ENCODE measurements at places on chromosomes 2 and 18. TPM values are rescaled to one million over a fixed set of nuclear protein-coding genes. Genes with fewer than 3 reads are reported as not detected.

DNA sequence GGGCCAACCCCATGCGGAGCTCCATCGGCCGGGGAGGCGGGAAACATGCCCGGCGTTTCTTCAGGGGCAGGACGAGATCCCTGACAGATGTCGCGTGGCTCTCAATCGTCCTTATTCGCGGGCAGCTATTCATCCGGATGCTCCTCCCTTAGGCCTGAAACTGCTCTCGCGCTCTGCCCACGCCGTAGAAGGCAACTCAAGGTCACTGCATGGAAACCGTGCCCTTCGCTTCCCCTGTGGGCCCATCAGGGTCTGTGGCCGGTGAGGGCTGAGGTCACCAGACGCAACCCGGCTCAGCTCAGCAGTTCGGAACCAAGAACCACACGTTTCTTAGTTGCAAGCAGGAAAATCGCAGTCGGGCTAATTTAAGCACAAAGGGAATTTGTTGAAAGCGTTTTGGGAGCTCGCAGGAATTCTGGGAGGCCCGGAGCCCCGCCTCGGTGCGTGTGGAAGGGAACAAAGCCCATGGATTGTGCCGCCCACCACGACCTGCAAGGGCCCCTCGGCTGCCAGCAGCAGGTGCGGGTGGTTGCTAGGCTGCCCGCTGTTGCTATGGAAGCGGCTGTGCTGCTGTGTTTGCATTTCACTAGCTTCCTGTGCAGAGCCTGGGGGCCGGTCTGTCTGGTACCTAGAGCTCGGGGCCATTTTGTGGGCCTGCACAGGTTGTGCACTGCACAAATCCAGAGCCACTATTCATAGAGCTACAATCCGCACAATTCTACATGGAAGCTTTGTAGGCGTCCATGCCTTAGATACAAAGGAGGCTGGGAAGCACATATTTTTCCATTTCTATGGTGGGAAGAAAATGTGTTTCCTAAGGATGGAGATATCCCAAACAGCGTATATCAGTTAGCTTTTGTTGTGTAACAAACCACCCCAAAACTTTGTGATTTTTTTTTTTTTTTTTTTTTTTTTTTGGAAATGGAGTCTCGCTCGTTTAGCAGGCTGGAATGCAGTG, 6.0 kb upstream of the ALLC start:
- peak; percentile 74 for DNase-seq

GRCh38 chr2:127108090-127108523, 1.2 kb upstream of the BIN1 start:
- no peak for DNase-seq

DNA sequence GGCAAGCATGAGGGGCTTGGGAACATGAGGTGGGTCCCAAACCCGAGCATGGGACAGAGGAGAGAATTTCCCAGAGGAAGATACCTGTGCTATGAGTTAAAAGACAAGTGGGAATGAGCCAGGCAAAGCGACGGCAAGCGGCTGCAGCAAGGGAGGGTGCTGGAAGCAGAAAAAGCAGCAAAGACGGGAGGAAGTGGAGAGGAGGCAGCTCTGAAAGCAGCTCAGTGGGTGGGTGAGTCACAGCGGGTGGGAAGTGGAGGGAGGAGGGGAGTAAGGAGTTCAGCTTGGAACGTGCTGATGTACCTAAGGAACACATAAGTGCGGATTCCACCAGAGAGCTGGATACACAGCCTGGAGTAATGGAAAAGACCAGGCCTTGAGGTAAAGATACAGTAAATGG, 41.4 kb downstream of the THUMPD2 start:
- no peak for DNase-seq

DNA sequence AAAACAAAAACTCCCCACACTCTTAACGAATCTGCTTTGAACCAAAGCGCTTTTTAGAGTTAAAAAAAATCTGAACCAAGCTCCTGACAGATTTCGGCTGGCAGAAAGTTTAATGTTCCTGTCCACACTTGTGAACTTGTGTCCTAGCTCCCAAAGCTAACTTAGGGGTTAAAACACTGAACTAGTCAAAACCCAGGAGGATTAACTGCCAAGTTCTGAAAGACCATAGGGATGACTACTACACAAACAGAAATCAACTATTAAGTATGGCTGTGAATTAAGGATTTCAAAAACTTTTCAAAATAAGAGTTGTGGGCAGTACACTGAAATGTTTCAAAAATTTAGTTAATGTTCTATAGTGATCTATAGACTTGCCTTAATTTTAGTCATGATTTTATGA, 26.2 kb upstream of the CDKL4 start:
- no peak for DNase-seq

DNA sequence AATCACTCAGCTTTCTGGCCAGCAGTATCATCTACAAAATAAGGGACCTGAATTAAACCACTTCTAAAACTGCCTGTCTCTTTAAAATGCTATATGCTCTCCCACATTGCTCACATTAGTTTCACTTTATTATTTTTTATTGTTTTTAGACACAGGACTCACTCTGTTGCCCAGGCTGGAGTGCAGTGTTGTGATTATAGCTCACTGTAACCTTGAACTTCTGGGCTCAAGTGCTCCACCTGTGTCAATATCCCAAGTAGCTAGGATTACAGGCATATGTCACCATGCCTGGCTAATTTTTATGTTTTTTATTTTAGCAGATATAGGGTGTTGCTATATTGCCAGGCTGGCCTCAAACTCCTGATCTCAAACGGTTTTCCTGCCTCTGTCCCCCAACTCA, 591.3 kb upstream of the ZNF804A start:
- no peak for DNase-seq

GRCh38 chr2:48424356-48424755, 105.6 kb upstream of the STON1 start:
- no peak for DNase-seq

GRCh38 chr18:76351961-76352581, 143.0 kb downstream of the ZNF516 start:
- DNase-seq = peak; percentile 6

DNA sequence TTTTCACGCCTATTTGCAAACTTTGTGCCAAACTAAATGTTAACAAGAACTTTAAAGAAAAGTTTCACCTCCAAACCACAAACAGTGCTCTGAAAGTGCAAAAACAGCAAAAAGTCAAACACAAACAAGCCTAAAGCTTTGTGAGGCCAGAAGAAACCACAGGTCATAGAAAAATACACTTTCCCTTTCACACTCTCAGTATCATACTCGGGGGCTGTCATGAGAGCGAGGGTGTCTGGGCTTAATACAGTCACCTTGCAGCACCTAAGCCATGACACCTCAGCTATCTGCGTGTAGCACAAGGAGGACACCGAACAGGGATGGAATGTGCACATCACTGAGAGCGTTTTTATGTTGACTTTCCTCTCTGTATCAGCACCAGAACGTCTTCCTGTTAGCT, 26.6 kb upstream of the SEH1L start:
- DNase-seq = no peak

DNA sequence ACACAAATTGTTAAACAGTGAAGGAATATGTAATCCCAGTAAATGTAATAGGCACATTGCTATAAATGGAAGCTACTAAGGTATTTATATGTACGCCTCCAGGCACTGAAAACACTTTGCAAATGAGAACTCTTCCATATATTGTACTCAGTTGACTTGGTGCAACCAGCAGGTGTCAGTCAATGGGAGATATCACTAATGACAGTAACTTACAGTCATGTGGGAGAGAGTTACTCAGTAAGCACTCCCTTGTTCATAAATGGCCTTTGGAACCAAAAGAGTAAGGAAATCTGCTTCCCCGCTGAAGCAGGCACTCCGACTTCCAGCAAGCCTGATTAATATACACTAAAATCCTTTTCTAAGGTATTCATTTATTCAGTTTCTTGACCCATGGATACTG, 5.9 kb downstream of the MDH1 start:
- peak; percentile 9 for DNase-seq

DNA sequence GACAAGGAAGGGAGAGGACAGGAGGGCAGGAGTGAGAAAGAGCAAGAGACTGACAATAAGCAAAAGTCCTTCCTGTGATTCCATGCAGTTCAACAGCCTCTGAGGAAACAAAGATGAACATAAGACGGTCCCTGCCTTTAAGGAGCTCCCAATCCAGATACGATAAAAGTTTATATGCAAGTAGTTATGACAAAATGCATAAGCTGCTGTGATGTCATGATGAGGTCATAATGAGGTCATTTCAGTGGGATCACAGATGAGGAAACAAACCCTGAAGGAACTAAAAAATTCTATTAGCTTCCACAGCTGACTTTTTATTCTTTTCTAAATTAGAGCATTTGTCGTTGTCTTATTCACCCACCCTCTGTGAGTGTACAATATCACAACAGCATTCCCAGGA, 458.5 kb upstream of the ACVR2A start:
- DNase-seq = no peak

- no peak for DNase-seq
Observed at GRCh38 chr18:8803957-8804356, 98.6 kb downstream of the MTCL1 start.

DNA sequence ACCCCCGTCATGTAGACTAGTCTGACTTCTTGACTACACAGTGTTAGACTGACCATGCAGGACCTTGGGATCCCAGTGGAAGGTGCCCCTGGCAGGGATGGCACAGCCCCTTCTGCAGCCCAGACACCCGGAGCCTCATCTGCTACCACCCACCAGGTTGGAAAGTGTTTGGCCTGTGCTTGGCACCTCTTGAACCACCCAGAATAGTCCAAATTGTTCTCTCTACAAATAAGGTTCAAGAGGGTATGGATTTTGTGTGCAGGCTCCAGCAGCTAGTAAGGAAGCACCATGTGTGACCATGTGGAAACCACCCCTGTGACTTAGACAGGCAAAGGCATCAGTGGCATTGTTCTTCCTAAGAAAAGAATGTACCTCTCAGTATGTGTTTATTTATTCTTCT, 18.4 kb downstream of the L3MBTL4 start:
- DNase-seq = no peak

Gene G6PC2
- total RNA-seq = not detected

- DNase-seq = no peak
Observed at GRCh38 chr18:5466256-5466655, 77.5 kb downstream of the EPB41L3 start.

DNA sequence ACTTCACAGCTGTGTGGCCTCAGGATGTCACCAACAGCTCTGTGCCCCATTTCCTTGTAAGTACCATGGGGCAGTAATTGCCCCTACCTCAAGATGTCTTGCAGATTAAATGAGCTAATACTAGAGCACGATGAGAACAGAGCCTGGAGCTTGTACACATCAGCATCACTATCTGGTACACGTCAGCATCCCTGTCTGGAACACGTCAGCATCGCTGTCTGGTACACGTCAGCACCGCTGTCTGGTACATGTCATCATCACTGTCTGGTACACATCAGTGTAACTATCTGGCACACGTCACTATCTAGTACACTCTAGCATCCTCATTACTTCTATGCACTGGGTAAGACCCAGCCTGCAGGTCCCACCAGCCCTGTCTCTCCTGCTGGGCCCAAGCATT, 37.2 kb downstream of the AQP12A start:
- no peak for DNase-seq

Gene EFHD1
- total RNA-seq = not detected

- no peak for DNase-seq
Observed at GRCh38 chr2:31973665-31974064, 37.1 kb downstream of the MEMO1 start.

Gene RUFY4
- total RNA-seq = not detected

- DNase-seq = no peak
Observed at GRCh38 chr18:74849301-74849700, 251.6 kb downstream of the ZNF407 start.

DNA sequence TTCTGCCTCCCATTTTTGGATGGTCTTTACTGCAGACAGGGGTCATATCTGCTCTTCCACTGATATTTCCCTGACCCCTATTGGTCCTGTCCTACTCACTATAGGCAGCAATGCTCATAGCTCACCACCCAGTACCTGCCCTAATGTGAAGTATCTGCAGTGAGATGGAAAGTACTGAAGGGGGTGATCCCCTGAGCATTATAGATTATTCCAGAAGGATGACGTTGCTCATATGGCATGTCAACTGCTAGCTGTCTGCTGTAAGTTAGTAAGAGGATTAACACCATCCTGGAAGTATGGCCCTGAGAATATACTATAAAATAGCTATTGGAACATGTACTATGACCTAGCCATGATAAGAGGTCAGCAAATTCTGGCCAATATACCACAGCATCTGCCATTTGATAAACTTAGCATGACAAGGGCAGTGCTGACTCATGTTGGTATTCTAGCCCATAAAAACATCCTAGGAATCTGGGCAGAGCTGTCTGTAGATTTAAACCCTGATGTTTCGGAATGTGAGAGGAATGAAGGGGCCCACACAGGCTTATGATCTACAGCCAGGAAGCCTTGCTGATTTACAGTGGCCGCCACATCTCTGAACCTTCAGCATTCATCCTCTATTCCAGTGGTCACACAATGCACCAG, 451.4 kb downstream of the TNS1 start:
- DNase-seq = peak; percentile 78

Gene FBXO48
- 0.05 TPM for total RNA-seq

GRCh38 chr2:98086491-98087446, at the start of gene VWA3B:
VWA3B (plus strand) TSS chr2:98087167; CDS start chr2:98093093, 5,926 bp downstream.
- peak; percentile 68 for DNase-seq

- no peak for DNase-seq
Observed at GRCh38 chr2:59787095-59787494, 766.4 kb downstream of the BCL11A start.

DNA sequence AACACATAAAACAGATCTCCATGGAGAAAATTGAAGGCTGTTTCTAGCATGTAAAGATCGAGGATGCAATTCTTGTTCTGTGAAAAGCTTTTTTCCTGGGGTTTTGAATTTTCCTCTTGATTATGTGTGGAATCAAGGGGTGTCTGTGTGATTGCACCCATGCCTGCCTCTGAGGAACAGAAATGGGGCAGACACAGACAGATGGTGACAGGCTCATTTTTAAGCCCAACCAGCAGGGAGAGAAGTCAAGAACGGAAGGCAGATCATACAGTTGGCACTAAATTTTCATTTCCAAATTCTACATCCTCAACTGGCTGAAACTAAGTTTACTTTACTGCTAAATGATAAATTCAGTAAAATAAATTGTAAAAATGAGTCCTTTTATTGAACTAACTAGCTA, 1037.7 kb upstream of the KLHL29 start:
- DNase-seq = no peak

DNA sequence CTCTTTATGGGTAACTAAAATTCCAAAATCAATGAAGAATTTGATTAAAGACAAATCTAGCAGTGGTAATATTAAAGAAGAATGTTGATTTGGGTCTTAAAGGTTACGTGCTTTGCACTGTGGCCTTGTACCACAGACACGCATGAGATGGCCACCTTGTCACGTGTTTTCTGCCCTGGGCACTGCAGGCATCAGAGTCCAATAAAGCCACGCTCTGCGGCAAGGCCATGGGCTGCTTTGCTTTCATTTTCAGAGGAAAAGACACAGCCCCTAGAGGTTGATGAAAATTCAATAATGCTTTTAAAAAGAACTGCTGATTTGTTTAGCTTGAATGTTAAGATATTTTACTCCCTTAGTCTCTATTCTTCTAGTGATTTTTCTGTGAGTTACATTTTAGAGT, 30.4 kb downstream of the AOX1 start:
- no peak for DNase-seq

- DNase-seq = no peak
Observed at GRCh38 chr2:64537991-64538390, 13.9 kb downstream of the AFTPH start.

GRCh38 chr2:19754907-19755306, 146.9 kb downstream of the TTC32 start:
- no peak for DNase-seq

- no peak for DNase-seq
Observed at GRCh38 chr2:36441065-36441625, 85.6 kb downstream of the CRIM1 start.

Gene TCF7L1
- total RNA-seq = not detected

All from HT-29 (cell line).